ENCODE measurements at places on chromosomes 16 and 17. TPM values are rescaled to one million over a fixed set of nuclear protein-coding genes. Genes with fewer than 3 reads are reported as not detected.

The NOTUM gene
- not detected for polyA plus RNA-seq

The ZNF594 gene
- 0.26 TPM for polyA plus RNA-seq

The YWHAE gene
- polyA plus RNA-seq, result 540 TPM

The GAST gene
- 0.62 TPM for polyA plus RNA-seq

The MEIOB gene
- polyA plus RNA-seq, result 0.17 TPM

The CTF1 gene
- polyA plus RNA-seq, result 3.0 TPM

Data from foreskin keratinocyte (primary cell).